ENCODE measurements at places on chromosomes 7 and 10.

GRCh38 chr10:78437998-78438906 is 404.6 kb downstream of the RPS24 start:
- no peak for DNase-seq

DNA sequence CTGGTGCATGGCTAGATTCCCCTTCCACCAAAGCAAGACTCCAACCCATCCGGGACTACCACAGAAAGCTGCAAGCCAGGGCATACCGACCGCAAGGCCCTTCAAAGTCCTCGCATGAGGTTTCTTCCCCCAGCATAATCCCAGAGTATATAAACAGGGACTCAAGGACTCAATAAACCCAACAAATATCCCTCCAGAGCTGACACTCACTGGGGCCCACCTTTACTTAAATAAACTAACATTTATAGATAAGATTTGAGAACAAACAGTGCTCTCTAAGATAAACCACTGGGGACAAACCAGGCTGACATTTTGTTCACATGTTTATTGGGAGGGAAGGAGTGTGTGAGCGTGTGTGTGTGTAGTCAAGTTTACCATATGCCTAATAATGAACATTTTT is 138.2 kb downstream of the ADAM12 start:
- no peak for DNase-seq

- no peak for DNase-seq
Measured at GRCh38 chr7:122305475-122306319, 1.1 kb upstream of the FEZF1 start.

- no peak for DNase-seq
Measured at GRCh38 chr7:7795203-7795602, 76.8 kb upstream of the RPA3 start.

GRCh38 chr10:97333601-97334369 is 744 bp downstream of the FRAT2 start:
- DNase-seq: peak; percentile 40

- no peak for DNase-seq
Measured at GRCh38 chr10:36720895-36721294, 404.5 kb upstream of the ANKRD30A start.

- no peak for DNase-seq
Measured at GRCh38 chr10:131242007-131242406, 69.5 kb downstream of the TCERG1L start.

Measured in stimulated activated CD4-positive, alpha-beta T cell treated with anti-CD3 and anti-CD28 coated beads, Interleukin-4, amount 100 ng/mL, for 24 hours (primary cell).